Activated naive CD4-positive, alpha-beta T cell (primary cell): ENCODE measurements at places on chromosomes 1 and 21.

GRCh38 chr1:221993444-221993948 is 251.6 kb upstream of the DUSP10 start:
- DNase-seq = no peak

DNA sequence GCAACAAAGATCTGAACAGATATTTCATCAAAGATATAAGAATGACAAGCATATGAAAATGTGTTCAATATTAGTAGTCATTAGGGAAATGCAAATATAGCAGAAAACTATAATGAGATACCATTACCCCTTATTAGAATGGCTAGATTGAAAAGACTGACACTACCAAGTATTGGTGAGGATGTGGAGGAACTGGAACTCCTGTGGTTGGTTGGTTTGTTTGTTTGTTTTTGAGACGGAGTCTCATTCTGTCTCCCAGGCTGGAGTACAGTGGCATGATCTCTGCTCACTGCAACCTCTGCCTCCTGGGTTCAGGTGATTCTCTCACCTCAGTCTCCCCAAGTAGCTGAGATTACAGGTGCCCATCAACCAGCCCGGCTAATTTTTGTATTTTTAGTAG is 18.9 kb upstream of the HMGN1 start:
- DNase-seq = no peak

DNA sequence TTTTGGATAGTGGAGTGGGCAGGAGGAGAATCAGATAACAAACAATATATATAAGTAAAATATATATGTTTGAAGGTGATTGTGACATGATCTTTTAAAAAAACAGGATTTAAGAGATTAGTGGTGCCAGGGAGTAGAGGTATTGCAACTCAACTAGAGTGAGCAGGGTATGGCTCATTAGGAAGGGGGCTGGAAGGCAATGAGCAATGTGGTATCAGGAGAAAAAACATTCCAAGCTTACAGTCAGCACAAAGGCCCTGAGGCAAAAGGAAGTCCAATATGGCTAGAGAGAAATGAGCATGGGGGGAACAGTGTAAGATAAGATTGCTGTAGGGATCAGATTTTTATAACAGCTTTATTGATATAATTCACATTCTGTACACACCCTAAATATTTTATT is 5.3 kb upstream of the GADD45A start:
- DNase-seq = no peak

GRCh38 chr1:201710632-201711597 is 118.0 kb upstream of the IPO9 start:
- DNase-seq = no peak

DNA sequence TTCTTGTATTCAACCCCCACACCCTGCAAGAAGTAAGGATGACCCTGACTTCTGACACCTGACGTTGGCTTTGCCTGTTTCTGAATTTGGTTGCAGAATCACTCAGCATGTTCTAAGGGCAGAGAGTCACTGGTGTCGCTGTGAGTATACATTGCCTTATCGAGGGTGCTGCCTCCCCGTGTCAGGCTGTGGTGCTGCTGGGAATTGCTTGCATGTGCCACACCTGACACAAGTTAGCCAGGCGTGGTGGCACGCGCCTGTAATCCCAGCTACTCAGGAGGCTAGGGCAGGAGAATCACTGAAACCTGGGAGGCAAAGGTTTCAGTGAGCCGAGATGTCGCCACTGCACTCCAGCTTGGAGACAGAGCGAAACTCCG is 45.9 kb downstream of the WDR4 start:
- DNase-seq = no peak

DNA sequence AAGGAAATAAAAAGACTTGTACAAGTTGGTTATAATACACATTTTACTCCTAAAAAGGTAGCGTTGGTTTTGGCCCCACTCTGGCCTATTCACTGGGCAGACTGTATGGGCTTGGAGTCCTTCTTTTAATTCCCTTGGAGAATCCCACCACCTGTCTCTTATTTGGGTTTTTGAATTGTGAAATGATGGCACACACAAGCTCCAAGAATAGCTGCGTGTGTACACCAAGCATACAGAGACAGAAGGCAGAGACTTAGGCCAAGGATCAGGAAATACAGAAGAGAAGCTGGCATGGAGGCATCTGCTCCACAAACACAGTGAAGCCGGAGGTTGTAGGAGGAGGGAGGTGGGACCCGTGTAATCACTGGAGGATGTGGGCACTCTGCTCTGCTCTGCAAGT is 29.1 kb downstream of the DDR2 start:
- DNase-seq = no peak

DNA sequence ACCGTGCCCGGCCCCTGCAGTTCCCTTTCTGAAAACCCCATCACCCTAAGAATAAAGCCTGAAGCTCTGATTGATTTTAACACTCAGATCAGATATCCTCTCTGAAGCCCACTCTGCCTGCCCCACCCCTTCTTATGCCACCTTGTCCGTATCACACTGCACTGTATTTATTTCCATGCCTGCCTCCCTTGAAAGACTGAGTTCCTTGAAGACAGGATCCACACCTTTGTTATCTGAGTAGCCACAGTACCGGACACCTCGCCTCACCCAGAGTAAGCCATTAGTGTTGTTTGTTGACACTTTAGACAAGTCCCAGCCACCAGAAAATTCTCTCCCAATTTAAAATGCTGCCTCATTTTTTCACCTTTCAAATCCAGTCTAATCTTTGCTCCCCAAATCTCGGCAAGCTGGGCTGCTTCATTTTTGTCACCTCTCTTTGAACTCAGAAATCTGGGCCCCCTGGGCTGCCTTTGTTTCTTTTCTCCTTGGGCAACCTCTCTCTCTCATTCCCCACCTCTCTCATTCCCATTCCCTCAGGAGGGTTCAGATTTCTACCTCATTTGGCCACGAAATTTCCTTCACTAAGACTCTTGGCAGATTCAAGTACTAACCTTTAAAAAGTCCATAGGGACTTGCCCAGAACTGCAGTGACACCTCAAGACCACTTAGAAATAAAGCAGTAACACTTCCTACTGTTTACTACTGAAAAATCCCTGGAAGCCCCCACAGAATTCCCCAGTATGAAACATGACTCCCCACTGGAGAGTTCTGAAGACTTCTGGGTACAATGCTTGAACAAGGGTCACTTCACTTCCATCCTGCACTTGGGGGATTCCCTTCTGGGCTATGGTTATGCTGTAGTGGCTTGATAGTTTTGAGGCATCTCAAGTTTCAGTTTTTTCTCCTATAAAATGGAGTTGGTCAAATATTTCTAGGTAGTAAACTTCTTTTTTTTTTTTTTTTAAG is 8.7 kb upstream of the PPP1R15B start:
- DNase-seq = no peak

- DNase-seq = no peak
These were observed 116.8 kb upstream of the ATP1A1 start for GRCh38 chr1:116256286-116256649.

DNA sequence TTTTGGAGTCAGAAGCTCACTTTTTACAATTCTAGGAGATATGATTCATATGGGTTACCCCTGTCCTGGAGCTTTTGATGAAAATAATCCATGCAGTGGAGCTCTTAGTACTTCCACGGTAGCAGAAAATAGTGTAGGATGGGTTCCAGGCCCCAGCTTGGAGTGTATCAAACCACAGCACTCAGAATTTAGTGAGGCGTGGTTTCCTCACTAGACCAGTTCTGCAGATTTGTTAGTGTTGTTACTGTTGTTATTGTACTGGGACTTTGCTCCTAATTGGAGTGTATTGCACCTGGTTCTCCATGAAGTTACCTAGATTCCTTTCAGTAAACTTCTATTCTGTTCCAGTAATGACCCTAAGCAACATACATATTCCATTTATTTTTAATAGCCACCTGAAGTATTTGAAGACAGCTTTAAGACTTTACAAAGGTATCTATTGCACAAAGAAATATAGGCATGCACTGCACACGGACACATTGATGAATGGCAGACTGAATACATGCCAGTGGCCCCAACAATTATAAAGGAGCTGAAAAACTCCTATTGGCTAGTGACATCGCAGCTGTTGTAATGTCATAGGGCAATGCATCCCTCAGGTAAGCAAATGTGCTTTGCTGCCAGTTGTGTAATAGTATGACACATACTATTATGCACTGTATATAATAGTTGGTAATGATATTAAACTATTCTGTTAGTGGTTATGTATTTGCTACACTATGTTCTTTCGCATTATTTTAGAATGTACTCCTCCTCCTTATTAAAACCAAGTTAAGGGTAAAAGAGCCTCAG is 1058.0 kb downstream of the KCNT2 start:
- DNase-seq = no peak

DNA sequence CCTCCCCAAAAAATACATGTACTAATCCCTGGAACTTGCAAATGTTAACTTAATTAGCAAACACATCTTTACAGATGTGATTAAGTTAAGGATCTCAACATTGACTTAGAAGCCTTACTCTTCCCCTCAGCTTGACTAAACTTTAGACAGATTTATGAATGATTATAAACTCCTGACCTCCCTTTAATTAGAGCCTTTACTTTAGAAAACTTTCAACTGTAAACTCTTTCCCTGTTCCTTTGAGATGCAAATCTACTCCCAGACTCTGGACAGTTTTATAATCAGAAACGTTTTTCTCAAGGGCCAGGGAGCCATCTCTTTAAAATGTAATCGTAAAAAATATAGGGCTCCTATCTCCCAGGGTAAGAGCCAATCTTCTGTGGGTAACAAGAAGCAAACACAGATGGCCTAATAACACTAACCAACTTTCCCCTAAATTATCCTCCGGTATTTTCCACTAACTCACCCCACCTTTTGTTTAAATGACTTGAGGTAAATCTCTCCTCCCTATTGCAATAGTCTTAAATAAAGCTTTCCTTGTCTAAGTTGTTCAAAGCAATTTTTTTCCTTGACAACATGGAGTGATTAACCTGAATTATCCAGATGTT is 284.1 kb downstream of the BRINP3 start:
- DNase-seq = no peak

- DNase-seq = peak; percentile 12
These were observed 212.8 kb upstream of the RAB4A start for GRCh38 chr1:229058111-229058561.

GRCh38 chr1:31943546-31944184 is 5.5 kb upstream of the PTP4A2 start:
- DNase-seq = no peak

DNA sequence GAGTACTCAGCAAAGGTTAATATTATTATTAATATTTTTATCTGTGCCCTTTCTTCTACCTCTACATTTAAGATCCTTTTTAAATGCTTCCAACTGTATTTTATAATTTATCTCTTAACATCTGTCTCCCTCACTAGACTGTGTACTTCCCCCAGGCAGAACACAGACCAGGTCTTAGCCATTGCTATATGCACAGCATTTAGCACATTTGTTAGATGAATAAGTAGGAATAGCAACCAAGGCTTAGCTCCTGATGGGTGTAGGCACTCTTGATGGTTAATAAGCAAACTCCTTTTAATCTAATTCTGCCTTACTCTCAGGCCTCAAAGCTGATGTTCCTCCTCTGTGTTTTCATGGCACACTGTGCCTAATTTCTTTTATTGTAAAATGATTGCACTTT is 83.7 kb upstream of the GNG12 start:
- no peak for DNase-seq

- no peak for DNase-seq
These were observed 17.2 kb downstream of the NFYC start for GRCh38 chr1:40708750-40709099.

DNA sequence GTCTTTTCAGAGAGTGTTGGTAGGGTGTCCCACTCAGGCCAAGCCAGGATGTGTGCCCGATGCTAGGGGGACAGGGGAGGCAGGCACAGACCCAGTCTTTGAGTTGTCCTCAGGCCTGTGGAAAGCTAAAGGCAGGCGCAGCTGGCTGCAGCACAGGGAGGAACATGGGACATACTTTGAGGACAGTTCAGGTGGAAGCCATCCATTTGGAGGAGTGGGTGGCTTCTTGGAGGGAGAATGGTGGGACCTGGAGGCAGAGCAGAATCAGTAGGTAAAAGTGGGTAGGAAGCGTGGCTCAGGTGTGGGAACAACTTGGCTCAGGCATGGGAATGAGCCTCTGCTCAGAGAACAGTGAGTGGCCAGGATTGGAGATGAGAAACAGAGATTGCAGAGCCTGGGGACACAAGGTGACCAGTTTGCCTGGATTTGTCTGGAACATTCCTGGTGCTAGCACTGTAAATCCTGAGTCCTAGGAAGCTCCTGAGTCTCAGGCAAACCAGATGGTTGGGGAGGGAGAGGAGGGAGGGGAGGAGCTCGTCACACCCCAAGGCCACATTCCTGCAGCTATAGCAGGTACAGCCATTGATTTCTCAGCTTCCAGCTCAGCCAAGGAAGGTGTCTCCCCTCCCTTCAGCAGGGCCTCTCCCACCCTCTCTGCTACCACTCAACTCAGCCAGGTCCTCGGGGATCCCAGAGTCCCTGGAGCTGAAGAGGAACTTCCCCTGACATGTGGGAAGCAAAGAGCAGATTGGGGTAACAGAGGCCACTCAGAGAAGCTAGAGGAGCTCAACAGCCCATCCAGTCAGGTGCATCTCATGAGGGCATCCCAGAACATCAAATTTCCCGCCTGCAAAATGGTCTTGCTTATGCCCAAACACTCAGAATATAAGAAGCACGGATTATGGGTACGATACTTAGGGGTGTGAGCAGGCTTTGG is 65.2 kb upstream of the TINAGL1 start:
- DNase-seq = no peak

- DNase-seq = no peak
These were observed 39.6 kb downstream of the NUF2 start for GRCh38 chr1:163361123-163361934.

- DNase-seq = no peak
These were observed 45.3 kb downstream of the HSPG2 start for GRCh38 chr1:21891621-21892479.

- no peak for DNase-seq
These were observed 18.5 kb downstream of the PARS2 start for GRCh38 chr1:54745864-54746263.

DNA sequence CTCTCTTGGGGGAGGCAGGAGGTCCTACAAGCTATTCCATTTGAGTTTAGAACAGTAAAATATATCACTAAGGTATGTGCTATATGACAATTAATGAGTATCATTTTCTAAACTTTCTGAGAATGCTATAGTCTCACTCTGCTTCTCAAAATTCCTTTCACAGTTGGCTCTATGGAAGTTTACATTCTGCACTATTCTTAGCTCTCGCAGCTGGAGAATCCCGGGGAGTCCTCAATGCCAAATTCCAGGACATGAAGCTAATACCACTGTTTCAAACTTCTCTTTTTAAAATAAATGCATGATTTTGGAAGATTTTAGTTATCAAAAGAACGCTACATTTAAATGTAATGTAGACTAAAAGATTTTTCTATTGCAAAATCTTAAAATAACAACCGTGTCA is 22.4 kb upstream of the PALMD start:
- no peak for DNase-seq

GRCh38 chr1:151060007-151060656 is at the start of gene MLLT11:
TSS of gene MLLT11 (plus strand) at chr1:151060397. CDS start at chr1:151067225, 6,828 bp downstream.
- DNase-seq = no peak

DNA sequence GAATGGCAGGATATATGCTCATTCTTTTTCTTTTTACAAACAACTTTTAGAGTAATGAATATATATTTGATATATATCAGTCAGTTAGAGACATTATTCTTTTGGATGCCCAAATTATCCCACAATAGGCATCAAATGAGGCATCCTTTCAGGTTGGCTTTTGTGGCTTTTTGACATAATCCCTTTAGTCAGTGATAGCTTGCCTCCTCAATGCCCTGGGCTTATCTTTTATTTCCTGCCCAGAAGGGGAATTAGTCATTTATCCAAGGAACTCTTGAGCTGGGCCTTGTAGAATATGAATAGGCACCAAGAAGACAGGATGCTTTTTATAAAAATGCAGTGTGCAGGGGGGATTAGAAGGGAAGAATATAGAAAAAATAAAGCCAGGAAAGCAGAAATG is 22.2 kb downstream of the EPHX4 start:
- no peak for DNase-seq

GRCh38 chr1:167330601-167331293 is 110.1 kb downstream of the POU2F1 start:
- DNase-seq = no peak
